ENCODE measurements at places on chromosomes 6 and 20.

DNA sequence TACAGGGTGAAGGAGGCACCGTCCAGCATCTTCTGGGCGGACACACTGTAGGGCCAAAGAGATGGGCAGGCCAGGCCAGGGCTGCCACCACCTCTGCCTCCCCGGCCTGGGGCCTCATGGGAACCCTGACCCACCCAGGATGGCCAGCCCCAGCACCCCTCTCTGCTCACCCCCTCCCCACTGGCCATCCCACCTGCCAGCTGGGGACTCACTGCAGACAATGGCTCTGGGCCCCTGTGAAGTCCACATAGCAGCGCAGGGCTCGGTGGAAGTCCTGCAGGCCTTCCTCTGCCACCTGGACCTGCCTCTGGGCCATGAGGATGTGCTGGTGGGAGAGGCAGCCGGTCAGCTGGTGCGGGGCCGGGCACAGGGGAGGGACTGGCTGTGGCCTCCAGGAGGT lies 3.6 kb upstream of the C20orf144 start:
- DNase-seq, result no peak

DNA sequence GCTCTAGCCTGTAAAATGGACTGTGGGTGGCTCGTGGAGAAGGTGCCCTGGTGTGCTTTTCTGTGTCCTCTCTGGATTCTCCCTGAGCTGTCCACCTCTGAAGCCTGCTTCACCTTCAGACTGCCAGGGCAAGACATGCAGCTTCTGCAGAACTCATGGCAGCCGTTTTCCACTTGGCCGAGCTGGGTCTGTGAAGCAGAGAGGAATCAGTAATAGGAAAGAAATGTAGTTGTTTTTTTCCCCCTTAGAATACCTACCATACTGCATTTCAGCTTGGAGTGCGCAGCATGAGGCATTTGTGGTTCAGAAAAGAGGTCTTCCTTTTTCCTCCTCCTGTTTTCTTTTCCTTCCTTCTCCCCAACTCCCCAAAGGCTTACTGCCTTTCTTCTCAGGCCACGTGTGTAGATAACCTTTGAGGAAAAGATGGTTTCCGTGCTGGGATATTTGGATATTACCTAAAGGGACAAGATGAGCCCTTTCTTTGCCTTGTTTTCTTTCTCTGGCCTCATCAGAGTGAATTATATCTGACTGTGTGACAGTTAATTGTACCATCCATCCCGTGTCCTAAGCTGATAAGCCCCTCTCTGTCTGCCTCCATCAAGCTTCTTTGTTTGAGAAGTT lies 39.4 kb downstream of the RREB1 start:
- no peak for DNase-seq

GRCh38 chr20:53800883-53801604 lies 207.4 kb upstream of the ZNF217 start:
- DNase-seq, result no peak

- no peak for DNase-seq
Measured at GRCh38 chr20:3864518-3864917, 17.9 kb downstream of the MAVS start.

DNA sequence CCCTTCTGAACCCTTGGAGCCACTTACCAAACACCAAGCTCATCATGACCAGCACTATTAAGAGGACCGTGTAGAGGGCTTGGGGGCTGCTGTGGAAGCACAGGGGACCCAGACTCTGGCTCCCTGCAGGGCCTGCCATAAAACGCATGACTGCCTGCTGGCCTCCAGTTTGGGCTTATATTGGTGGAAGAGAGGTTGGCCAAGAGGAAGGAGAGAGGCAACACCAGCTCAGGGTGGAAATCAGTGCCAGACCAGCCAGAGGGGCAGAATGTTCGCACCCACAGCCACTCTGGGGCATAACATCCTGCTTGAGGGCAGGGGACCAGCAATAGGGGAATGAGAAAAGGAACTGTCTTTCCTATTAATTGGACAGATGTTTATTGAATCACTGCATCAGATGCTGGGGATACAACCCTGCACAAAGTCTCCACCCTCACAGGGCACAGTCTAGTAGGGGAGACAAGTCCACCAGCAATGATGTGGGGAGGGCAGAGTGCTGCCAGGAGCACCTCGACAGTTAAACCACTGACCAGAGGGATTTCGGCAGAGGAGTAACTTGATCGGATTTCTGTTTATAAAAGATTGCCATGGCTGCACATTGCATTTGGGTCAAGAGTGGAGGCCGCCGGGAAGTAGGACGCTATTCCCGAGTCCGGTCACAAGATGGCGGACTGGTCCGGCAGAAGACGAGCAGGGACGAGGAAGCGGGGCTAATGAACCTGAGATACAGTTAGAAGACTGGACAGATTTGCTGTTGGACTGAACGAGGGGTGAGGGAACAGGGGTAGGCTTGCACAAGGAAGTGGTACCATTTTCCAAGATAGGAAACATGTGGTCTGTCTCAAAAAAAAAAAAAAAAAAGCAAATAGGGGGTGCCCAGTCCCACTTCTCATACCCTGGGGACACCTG lies at the start of gene LY6G5C:
LY6G5C (minus strand) TSS at position 842 of the 909 bp plus-strand sequence; CDS start at position 148, 694 bp downstream.
- peak; percentile 51 for DNase-seq

- DNase-seq, result no peak
Measured at GRCh38 chr6:1129131-1129530, 182.8 kb upstream of the FOXQ1 start.

GRCh38 chr6:161048641-161049040 lies 57.1 kb downstream of the MAP3K4 start:
- DNase-seq, result no peak

DNA sequence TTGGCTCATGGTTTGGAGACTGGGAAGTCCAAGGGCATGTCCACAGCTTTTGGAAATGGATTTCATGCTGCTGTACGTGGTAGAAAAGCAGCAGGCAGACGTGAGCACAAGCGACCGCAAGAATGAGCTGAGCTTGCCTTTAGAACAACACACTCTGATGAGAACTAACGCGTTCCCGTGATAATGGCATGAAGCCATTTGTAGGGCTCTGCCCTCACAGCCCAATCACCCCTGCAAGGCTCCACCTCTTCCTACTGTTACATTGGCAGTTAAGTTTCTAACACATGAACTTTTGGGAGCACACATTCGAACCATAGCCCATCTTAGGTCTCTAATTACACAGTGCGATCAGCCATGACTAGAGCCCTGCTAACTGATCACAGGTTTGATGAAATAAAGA lies 107.5 kb upstream of the TMEM170B start:
- DNase-seq, result no peak

DNA sequence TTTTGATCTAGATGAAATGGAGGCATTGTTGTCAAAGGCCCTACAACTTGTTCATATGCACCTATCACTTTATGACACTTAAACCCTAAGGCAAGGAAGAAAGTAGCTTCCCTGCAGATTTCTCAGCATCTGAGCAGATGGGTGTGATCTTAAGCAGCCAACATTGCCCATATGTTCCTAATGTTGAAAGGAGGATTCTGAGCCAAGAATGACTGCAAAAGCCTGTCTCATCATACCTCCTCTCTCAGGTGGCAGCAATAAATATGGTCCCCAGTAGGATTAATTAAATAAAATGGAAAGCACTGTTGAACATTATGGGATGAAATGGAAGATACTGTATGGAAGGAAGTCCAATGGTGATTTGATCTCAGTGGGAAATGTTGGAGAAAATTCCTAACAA lies 538.1 kb upstream of the MAN1A1 start:
- DNase-seq, result no peak

DNA sequence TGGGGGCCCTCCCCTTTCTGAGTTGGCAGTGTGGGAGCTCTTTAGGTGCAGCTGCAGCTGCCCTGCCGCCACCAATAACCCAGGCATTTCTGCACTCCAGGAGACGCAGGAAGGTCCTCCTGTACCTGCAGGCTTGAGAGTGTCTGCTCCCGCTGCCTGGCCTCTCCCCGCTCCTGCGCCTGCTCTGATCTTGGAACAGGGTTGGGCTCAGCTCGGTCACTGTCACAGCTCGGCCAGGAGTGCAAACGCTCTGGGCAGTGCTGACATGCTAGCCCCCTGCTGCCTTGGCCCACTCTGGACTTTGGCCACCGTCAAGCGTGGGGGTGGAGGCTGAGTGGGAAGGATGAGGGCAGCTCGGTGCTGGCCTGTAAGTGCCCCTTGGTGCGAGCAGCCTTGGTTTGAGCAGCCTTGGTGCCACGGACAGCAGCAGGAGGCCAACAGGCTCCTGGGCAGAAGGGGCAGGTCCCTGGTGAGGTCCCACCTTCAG lies 738.1 kb upstream of the GJE1 start:
- no peak for DNase-seq

- no peak for DNase-seq
Measured at GRCh38 chr6:132524646-132525045, 11.7 kb upstream of the STX7 start.

- no peak for DNase-seq
Measured at GRCh38 chr20:23147964-23148730, 62.0 kb upstream of the CD93 start.

DNA sequence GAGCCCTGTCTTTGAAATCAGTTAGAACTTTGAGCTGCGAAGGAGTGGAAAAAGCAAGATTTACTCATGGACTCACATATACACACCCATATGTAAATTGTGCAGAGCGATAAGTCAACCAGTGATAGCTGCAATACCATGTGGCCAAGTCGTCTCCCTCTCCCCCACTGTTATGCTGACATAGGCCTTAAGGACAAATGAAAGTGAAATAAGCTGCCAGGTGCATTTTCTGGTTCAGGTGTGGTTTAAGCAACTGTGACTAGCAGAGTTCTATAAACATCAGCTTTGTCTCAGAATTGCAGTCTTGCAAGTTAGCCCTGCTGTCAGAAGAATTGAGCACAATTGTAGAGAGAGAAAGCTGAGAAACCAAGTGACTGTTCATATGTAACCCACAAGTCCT lies 9.6 kb downstream of the FAM83B start:
- no peak for DNase-seq

- no peak for DNase-seq
Measured at GRCh38 chr20:44606725-44607441, 24.5 kb downstream of the PKIG start.

GRCh38 chr6:136740050-136740974 lies 52.0 kb downstream of the MAP3K5 start:
- no peak for DNase-seq
